GM04503 (cell line): ENCODE measurements at places on chromosomes 5 and 9.

- no peak for DNase-seq
These were observed 69.7 kb downstream of the FAM114A2 start for GRCh38 chr5:153968761-153969562.

DNA sequence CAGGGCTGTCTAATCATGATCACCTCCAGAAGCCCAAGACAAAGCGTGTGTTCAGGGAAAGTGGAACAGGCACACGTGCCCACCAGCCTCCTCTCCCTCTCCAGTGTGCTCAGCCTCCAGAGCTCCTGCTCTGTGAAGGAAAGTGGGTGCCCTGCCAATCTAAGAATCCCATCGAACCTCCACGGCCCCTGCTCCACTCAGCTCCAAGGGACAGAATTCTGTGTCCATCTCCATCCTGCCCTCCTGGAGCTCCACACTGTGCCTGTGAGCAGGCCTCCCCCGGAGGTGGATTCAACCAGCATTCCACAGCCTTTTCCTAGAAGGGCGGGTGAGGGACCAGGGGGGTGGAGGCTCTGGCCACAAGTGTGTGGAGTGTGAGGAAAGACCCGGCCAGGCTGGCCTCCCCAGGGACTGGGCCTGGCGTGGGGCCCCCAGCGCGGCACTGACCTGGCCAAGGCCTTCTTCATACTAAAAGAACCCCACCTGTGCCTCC, 6.0 kb downstream of the EEIG1 start:
- no peak for DNase-seq

DNA sequence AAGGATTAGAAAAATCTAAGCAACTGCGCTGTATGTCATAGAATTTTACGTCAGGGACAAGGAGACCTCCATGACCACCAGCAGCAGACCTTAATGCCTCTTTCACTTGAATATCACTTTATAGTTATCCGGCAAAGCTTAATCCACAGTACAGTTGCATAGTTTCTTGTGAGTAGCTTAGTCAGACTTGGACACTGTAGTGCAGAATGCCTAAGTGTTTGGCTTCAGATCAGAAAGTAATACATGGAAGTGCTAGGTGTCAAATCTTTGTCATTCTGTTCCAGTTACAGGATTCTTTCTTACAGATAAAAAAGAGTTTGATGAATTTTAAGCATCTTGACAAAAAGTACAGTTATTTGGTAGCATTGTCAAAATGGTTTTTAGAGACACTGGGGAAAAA, 239.9 kb upstream of the PAPPA start:
- no peak for DNase-seq

GRCh38 chr5:151054709-151055108, 26.1 kb downstream of the TNIP1 start:
- no peak for DNase-seq

GRCh38 chr5:165196961-165197360, 1691.5 kb downstream of the MAT2B start:
- no peak for DNase-seq

- no peak for DNase-seq
These were observed 274.9 kb downstream of the NR3C1 start for GRCh38 chr5:143128412-143129071.

DNA sequence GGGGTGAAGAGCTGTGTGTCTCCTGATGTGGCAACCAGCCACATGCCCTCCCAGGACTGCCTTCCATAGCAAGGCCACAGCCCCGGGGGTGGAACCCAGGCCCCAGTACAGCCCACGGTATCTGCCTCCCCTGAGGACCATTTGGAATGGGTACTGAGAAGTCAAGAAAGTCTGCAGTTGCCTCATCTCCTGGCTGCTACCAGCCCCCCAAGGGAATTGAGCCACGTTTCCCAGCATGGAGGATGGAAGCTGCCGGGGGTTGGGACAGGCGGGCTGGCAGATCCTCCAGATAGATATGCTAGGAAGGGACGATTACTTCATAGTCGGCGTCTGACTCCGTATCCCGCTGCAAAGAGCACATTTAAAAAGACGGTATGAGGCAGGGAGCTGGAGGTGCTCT, 5.5 kb upstream of the DMRT2 start:
- no peak for DNase-seq
